RWPE1 (cell line): ENCODE measurements at places on chromosomes 3 and 15.

DNA sequence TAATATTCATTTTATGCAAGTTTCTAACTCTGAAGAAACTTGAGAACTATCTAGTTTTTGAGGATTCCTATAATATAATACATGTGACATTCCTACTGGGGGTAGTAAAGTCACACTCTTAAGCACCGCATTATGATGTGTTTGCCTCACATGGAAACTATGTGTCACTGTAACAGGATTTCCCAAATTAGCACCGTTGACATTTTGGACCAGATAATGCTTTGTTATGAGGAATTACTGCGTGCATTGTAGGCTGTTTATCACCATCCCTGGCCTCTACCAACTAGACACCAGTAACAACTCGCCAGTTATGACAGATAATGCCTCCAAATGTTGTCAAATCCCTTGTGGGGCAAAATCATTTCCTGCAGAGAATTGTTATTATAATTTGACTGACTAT lies 267.8 kb downstream of the RAP2B start:
- no peak for DNase-seq

DNA sequence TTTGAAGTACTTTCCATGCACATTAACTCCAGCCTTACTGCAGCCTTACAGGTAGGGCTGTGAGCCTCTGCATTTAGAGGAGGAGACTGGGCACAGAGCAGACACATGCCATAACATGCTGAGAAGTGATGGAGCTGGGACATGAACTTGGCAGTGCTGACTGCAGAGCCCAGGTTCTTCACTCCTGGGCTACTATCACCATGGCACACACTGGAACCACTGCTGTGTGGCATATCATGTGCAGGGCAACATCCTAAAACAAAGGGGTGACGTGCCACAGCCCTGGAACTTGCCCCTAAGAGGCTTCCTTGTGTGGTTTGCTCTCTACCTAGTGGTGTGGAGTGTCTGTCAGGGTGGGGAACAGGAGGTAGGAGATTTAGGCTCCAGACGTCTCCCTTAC lies 25.4 kb downstream of the EHD4 start:
- DNase-seq = no peak

DNA sequence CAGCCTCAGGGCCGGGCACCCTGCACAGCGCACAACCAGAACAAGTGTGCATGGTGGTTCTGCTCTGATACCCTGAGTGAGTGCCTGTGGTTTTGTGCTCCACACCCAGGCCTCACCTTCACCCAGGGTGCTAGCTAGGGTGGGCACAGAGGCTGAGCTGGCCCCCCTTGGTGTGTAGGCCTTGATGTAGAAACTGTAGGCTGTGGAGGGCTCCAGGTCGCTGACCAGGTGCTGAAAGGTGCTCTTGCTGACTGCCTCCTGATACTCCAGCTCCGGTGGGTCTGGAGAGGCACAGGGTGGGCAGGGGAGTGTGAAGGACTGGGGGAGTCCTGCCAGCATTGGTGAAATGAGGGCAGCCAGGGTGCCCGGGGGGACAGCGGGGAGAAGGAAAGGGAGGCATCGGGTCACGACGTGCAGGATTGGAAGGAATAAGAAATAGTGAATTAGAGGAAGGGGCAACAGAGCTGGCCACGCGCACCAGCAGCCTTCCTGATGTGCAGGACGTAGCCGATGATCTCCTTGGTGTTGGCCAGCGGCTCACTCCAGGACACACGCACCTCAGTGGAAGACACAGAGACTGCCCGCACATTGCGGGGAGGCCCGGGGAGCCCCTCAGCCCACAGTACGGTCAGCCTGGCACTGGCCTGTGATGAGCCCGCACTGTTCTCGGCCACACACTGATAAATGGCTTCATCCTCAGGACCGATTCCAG lies 26.6 kb downstream of the RNU5B-1 start:
- no peak for DNase-seq

GRCh38 chr3:107837895-107838612 lies 252.8 kb downstream of the CD47 start:
- no peak for DNase-seq

GRCh38 chr3:46662771-46663551 lies 30.5 kb downstream of the ALS2CL start:
- DNase-seq = no peak

GRCh38 chr3:167350245-167350862 lies 29.7 kb downstream of the ZBBX start:
- peak; percentile 3 for DNase-seq

GRCh38 chr3:4688411-4688810 lies 195.3 kb downstream of the ITPR1 start:
- DNase-seq = no peak

DNA sequence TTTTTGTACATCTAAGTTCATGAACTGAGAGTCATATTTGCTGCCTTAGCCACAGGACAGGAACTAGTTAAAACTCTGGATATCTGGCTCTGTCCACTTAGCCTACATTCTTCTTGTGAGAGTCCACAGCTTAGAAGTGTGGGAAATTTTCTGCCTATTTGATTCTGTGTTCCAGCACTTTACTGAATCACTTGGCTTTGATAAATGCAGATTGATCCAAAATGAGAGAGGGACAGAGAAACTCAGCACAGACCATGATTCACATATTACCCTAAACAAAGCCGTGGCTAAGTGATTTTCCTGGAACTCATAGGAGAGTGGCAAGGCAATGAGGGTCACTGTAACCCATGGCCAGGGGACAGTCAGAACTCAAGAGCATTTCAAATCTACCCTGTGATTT lies 87.5 kb upstream of the CADPS start:
- no peak for DNase-seq

GRCh38 chr15:88419830-88420229 lies 47.4 kb downstream of the MRPL46 start:
- no peak for DNase-seq

DNA sequence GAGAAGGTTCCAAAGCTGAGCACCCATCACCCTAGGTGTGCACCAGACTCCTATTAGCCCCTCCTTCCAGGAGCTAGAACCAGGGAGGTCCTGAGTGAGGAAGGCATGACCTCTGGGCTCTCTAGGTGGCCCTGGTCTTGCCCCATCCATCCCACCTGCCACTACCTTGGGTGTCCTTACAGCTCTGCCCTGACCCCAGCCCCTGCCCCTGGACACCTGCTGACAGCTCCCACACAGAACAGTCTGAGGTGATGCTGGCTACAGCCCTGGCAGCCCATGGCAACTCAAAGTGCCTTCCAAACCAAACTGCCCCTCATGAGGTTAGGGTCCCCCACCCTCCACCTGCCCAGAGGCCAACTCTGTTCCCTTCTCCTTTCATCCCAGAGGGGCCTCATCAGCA lies 37.2 kb downstream of the GOLGA6A start:
- DNase-seq = no peak

- no peak for DNase-seq
Observed at GRCh38 chr3:192914848-192915247, 2.8 kb downstream of the MB21D2 start.

DNA sequence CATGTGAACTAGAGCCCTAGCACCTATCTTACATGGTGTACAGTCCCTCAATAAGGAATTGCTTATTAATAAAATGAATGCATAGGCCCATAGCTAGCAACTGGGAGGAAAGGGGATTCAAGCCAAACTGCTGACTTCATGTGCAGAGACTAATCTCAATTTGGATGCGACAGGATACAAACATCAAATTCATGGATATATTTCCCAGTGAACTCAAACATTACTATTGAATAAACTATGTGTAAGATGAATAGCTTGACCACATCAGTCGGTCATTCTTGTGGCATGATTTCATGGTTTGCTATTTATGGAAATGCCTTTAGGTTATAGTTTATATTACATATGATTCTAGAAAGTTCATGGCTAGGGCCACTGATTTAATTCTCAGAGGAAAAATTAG lies 268.6 kb upstream of the SLITRK3 start:
- DNase-seq = peak; percentile 26

- no peak for DNase-seq
Observed at GRCh38 chr3:21665444-21666100, 85.4 kb downstream of the ZNF385D start.

DNA sequence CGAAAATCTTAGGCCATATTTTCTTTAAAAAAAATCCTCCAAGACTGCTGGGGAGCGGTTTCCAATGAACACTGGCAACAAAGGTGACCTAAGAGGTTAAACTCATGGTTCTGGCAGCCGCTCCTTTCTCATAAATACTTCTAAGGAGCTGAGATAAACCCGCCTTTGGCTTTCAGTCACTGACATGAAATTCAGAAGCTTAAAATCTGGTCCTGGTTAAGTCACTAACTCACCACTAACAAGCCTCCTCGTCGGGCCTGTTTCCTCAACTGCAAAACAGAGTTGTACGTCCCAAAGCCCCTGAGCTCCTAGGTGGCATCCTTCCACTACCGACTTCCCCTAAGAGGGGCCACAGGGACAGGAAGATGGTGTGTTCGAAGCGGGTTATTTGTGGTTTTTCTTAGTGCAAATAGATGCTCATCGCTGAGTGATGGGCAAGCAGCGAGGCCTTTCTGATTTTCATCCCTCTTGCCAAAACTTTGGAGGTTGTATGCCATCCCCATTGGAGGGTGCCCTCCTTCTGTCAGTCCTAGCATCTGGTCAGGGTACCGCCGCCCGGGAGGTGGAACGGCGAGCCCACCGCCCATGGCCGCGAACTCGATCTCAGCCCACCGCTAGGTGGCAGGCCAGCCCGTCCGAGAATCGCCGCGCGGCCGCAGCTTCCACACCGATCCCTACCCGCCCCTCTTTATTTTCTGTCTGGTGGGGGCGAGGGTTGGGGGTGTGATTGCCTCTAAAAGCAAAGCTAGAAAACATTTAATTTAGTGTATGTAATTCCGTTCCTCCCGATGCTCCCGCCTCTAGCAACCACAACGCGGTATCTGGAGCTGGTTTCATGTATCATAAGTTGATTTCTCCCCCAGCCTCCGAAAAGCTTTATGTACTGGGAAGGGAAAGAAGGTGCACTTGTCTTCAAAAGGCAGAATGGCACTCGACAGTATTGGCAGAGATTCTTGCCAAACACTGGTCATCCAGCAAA lies 4.6 kb downstream of the BCL6 start:
- DNase-seq = peak; percentile 53
